ENCODE measurements at places on chromosomes 4 and X.

- DNase-seq, result no peak
Measured at GRCh38 chr4:15651676-15652075, 3.5 kb downstream of the FBXL5 start.

DNA sequence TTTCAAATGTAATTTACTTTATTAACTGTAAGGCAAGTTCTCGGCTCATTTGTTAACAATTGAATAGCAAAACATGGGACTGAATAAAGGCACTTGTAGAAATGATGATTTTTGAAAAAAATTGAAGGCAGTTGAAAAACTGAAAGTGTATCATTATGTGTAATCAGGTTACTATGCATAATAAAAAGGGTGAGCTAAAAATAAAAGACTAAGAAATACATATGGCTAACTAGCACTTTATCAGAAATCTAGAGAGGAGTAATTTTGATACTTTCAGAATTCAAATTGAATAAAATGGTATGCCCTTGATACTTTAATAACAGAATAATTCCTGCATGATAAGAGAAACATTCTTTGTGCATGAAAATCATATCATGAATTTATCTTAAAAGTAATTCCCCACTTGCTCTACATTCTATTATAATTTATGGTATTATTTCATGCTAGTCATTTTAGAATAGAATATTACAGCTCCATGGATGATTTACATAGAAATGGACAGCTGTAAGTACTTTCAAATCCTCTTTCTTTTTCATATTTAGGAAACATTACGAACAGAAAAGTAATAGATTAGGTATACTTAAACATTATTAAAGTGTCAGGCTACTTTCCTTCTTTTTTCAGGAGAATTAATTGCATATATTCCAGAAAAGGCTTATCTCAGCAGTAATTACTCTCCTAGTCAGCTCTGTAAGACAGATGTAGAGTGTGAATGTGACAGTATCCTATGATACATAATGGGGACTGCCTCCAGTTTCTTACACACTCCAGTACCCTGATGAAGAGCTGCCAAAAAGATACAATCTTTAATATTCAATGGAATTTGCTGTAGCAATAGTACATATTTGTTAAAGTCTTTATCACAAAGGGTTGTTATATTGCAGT is 697.3 kb downstream of the CCSER1 start:
- DNase-seq, result no peak

GRCh38 chr4:5722328-5722727 is 11.3 kb downstream of the EVC start:
- DNase-seq, result no peak

GRCh38 chrX:698206-698605 is 67.6 kb downstream of the SHOX start:
- DNase-seq, result no peak

DNA sequence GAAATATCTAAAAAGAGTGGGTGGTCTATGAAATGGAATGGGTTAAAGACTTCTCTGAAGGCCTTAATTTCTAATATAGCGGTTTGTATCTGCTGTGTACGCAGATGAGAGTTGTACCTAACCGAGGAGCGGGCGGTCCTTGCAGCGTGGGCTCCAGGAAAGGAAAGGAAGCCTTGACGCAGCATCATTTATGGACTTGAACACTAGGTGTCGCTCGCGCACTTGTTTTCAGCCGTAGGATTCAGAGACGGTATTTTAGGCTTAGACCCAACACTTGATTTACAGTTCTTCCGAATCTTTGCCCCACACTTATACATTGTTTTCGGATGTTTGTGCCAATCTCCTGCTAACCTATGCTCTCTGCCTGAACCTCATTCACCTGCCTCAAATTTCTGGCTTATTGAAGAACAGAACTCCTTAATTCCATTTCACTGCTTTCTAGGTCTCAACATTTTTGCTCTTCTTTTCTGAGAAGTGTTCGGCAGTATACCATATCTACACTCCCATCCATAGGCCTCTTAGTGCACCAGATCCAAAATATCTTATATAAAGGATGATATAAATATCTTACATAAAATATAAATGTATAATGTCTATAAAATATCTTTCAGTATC is 48.9 kb upstream of the AADAT start:
- DNase-seq, result peak; percentile 46

GRCh38 chr4:40563401-40563800 is 66.3 kb downstream of the RBM47 start:
- no peak for DNase-seq

DNA sequence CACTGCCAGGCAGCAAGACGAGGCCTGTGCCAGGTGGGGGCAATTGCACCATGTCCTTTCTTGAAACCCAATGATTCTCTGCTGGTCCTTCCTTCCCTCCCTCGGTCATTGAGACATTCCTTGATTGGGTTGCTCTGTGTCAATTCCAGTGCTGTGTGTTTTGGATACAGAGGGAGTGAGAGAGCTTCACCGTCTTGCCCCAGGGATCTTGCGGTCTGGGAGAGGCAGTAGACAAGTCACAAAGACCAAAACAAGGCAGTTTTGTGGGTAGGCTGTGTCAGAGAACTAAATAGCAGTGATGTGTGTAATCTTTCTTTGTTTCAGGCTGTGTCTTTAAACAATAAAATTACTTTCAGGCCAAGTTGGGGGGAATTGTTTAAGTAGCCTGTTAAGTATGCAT is 38.8 kb upstream of the TADA2B start:
- DNase-seq, result no peak

DNA sequence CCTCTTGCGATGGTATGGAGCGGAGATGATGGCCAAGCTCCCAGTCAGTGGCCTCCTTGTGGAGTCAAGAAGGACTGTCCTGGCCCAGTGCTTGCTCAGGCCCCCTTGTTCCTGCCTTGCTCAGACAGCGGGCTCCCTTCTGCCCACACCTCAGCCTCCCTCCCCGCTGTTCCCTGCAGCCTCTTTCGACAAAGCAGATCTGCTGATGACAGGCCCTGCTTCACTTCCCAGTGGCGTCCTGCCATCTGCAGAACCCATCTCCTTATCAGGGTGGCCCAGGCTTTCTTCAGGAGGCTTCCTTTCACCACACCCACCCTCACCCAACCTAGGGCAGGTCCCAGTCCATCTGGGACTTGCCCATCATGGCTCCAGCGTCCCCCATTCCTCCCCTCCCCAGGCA is 80.0 kb downstream of the CLDN34 start:
- DNase-seq, result no peak

GRCh38 chrX:140292961-140293360 is 211.9 kb downstream of the SOX3 start:
- DNase-seq, result no peak

DNA sequence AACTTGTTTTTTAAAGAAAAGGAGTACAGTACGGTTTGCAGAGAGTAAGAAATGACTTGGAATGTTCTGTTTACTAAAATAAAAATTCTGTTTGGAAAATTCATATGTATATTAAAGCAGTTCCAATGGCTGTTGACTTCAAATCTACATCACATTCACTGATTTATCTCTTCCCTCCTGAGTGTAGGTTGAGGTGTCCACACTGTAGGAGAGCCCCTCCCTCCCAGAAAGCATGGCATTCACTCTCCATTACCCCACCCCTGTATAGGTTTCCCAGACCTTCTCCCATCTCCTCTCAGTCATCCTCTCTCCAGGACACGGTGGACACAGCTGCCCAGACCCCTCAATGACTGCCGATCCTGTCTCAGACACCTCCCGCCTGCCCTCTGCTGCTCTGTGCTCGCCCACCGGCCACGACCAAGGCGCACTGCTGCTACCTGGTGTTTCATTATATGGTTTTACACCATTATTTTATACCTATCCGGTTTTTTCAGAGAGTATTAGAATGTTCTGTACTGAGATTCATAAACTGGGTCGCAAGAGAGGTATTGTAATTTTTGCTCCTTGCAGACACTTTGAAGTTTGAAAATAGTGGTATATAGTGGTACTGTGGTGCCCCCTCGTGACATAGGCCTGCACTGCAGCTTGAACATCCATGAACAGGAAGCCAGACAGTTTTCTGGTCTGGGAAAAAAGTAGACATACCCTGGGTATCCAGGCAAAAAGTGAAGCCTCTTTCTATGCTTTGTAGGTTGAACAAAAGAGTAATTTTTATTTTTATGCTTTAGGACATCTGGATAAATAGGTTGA is 38.8 kb upstream of the BEX4 start:
- peak; percentile 4 for DNase-seq

DNA sequence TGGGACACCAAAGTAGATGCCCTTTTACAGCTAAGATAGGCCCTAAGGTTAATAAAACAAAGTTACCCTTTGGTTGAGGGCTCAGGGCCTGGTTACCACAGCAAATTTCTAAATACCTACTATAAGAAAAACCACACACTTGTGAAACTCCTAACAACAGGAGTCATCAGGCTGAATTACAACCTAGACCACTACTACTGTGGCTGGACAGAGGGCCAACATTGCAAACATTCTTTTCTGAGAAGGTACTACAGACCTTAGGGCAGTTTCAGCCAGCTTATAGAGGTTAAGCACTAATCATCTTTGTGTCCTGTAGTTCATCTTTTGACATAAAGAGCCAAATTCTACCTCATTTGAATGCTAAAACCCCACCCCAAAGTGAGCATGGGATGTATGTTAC is 504.0 kb downstream of the RAPGEF2 start:
- no peak for DNase-seq

DNA sequence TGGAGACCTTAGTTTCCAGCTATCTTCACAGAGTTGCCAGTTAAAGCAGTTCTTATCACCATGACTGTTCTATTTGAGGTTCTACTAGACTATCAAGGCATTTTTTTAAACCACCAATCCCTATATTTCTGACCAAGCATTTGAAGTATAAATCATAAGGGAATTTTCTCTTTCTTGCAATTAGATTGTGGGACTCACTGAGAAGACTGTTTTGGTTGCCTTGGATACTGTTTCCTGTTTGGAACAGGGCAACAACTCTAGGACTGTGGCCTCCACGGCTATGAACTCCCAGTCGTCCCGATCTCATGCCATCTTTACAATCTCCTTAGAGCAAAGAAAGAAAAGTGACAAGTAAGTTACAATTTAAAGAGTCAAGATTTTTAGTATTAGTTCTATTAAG is 11.8 kb downstream of the KIF4A start:
- DNase-seq, result no peak

GRCh38 chr4:25756503-25756902 is 100.9 kb downstream of the SLC34A2 start:
- DNase-seq, result no peak

DNA sequence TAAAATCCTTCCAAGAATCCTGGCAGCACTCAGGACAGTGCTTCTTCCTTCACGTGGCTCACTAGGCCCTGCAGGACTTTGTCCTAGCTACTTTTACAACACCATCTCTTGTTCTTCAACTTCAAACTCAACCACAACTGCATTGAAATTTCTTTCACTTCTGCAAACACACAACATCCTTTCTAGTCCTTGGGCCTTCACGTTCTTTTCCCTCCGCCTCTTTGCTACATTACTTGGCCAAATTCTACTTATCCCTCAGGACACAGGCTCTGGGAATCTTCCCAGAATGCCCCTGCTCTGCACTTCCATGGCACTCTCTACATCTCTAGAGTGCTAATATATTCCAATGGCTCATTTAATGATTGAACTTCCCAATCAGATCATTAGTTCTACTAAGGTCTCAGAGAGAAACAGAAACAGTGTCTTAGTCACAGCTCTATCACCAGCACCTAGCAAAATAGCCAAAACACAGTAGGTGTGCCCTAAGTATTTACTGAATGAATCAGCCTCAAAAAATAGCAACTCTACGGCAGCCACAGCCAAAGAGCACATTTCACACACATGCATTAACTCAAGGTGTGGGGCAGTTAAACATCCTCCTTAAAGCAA is 73.3 kb downstream of the MANBA start:
- peak; percentile 16 for DNase-seq

- DNase-seq, result no peak
Measured at GRCh38 chr4:168240821-168241220, 77.7 kb downstream of the DDX60 start.

- DNase-seq, result no peak
Measured at GRCh38 chr4:38176165-38176564, 216.0 kb downstream of the PTTG2 start.

GRCh38 chrX:53312946-53313727 is 31.8 kb upstream of the IQSEC2 start:
- DNase-seq, result peak; percentile 35

- no peak for DNase-seq
Measured at GRCh38 chr4:107034091-107034995, 1.8 kb downstream of the DKK2 start.

- no peak for DNase-seq
Measured at GRCh38 chrX:33211356-33212260, at the start of gene DMD. Gene DMD (minus strand): TSS chrX:33211549. CDS start chrX:33211312, 237 bp downstream.
